ENCODE measurements at places on chromosomes 7 and 10. TPM values are rescaled to one million over a fixed set of nuclear protein-coding genes. Genes with fewer than 3 reads are reported as not detected.

DNA sequence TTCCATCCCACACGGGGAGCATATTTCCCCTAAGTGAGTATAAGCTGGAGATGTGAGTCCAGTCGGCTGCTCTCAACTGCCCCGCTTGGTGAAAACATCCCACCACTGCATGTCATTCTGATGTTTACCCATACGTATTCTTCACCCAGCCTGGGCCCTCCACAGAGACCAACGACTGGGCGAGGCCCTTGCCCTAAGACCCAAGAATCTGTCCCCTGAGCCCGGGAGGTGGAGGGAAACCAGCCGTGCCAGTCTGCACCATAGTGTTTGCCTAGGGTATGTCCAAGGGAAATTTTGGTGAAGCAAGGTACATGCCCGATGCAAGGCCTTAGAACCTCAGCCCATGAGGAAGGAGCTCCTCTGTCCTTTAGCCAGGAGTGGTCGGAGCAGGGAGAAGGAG, 67.9 kb downstream of the RGS10 start:
- no peaks in the 10 kb centered on the region for H3K27me3 ChIP-seq
- H3K27ac ChIP-seq: no peak overlapping the region
- no peaks in the 10 kb centered on the region for H3K36me3 ChIP-seq
- no peak overlapping the region for H3K4me3 ChIP-seq
- H3K4me1 ChIP-seq: no peaks in the 10 kb centered on the region

DNA sequence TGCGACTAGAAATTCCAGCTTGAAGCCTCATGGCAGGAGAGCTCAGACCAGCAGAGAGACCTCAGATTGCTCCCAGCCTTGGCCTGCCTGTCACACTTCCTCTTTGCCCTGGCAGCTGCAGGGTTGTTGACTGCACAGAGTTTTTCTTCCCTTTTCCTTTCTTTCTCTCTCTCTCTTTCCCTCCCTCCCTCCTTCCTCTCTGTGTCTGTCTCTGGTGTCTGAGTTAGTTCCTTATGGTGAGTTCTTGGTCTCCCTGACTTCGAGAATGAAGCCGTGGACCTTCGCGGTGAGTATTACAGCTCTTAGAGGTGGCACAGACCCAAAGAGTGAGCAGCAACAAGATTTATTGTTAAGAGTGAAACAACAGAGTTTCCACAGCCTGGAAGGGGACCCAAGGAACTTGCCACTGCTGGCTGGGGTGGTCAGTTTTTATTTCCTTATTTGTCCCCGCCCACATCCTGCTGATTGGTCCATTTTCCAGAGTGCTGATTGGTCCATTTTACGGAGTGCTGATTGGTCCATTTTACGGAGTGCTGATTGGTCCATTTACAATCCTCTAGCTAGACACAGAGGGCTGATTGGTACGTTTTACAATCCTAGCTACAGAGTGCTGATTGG, 266.3 kb downstream of the RPS24 start:
- peak; percentile 85 for DNase-seq
- no peaks in the 10 kb centered on the region for H3K27me3 ChIP-seq
- peak overlapping the region; percentile 44 for H3K27ac ChIP-seq
- no peaks in the 10 kb centered on the region for H3K36me3 ChIP-seq

DNA sequence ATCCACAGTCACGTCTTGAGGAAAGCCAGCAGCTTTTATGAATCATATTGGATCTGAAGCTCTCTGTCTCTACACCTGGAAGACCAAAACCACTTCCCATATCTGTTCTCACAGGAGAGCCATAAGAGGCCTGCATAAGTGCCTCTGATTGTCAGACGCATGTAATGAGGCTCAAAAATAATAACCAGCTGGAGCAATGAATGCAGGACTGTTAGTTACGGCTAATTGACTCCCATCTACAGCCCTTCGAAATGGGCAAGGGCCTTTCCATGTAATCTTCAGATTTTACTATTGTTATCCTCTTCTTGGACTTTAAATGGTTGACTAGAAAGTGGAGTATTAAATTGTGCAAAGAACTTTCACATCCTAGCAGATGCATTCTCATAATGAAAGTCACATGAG, 4.4 kb upstream of the SEMA3C start:
- H3K4me1 ChIP-seq: no peaks in the 10 kb centered on the region
- no peaks in the 10 kb centered on the region for H3K36me3 ChIP-seq

DNA sequence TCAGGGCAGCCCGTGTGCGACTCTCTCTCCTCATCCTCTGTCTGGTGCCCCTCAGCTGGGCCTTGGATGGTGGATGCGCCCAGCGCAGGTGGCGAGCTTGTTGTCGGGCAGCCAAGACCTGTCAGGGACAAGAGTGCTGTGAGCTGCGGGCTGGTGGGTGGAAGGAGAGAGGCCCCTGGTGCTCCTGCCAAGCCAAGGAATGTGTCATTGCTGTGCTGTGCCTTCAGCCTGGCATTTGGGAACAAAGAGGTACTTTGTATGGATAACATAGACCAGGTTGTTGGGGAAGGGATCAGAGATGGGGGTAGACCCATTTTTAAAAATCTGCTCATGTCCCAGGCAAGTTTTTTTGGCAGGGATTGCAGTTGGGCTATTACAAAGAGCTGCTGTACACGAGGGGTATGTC, 120.9 kb downstream of the PKD1L1 start:
- H3K27me3 ChIP-seq: no peaks in the 10 kb centered on the region
- no peak overlapping the region for H3K4me3 ChIP-seq
- no peak overlapping the region for H3K27ac ChIP-seq
- DNase-seq: no peak

- no peaks in the 10 kb centered on the region for H3K27me3 ChIP-seq
- no peaks in the 10 kb centered on the region for H3K4me1 ChIP-seq
- no peaks in the 10 kb centered on the region for H3K36me3 ChIP-seq
Observed at GRCh38 chr10:49277973-49278372, 21.0 kb upstream of the C10orf71 start.

DNA sequence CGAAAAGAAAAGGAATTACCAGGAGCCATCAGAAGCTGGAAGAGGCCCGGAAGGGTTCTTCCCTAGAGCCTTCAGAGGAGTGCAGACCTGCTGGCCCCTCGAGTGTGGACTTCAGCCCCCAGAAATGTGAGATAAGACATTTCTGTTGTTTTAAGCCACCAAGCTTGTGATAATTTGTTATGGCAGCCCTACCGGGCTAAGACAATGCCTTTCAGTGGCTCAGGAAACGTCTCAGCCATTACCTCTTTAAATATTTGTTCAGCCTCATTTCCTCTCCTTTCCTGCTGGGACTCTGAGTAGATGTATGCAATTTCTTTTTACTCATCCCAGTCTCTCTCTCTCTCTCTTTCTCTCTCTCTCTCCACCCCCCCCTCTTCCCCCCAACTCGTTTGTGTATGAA, 174.7 kb upstream of the GRB10 start:
- no peak for DNase-seq
- H3K4me3 ChIP-seq: no peak overlapping the region
- no peaks in the 10 kb centered on the region for H3K36me3 ChIP-seq
- H3K4me1 ChIP-seq: no peaks in the 10 kb centered on the region
- H3K27ac ChIP-seq: no peak overlapping the region

GRCh38 chr10:69908124-69908523, 106.4 kb downstream of the COL13A1 start:
- H3K27me3 ChIP-seq: no peaks in the 10 kb centered on the region
- H3K36me3 ChIP-seq: no peaks in the 10 kb centered on the region
- DNase-seq: no peak
- H3K4me1 ChIP-seq: no peaks in the 10 kb centered on the region
- H3K4me3 ChIP-seq: no peak overlapping the region

The SKIDA1 gene
- 1.2 TPM for total RNA-seq

The ATP5MK gene
- total RNA-seq: 240 TPM

The TUBAL3 gene
- total RNA-seq: not detected

The HOGA1 gene
- 4.6 TPM for total RNA-seq

The ADRB1 gene
- total RNA-seq: 0.19 TPM

The ADRA2A gene
- total RNA-seq: 11.4 TPM
